GM23338 (cell line): ENCODE measurements at places on chromosomes 4 and X.

DNA sequence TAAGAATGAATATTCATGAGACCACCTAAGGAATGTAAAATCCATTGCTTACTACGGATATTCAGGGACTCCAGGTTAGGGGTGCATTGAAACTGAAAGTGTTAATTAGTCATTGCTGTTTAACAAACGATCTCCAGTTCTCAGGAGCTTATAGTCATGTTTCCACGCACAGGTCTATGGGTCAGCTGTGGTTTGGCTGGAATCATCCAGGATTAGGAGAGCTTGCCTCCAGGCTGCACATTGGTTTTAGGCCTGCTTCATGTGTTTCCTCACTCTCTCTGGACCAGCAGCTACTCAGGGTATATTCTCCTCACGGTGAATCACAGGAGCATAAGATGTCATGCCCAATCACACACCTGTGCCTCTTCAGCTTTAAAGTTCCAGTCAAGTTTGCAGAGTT is 98.9 kb downstream of the ATXN3L start:
- DNase-seq = no peak

GRCh38 chr4:3130826-3131225 is 56.3 kb downstream of the HTT start:
- no peak for DNase-seq

- no peak for DNase-seq
These were observed 7.7 kb upstream of the WDR13 start for GRCh38 chrX:48589482-48590162.

DNA sequence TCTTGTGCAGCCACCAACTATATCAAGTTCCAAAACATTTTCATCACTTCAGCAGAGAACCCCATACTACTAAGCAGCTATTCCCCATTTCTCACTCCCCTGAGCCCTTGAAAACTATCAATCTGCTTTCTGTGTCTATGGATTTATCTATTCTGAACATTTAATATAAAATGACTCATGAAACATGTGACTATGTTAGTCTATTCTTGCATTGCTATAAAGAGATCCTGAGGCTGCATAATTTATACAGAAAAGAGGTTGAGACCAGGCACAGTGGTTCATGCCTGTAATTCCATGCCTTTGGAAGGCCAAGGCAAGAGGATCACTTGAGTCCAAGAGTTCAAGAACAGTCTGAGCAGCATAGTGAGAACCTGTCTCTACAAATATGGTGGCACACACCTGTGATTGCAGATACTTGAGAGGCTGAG is 10.6 kb upstream of the C1QTNF7 start:
- no peak for DNase-seq

DNA sequence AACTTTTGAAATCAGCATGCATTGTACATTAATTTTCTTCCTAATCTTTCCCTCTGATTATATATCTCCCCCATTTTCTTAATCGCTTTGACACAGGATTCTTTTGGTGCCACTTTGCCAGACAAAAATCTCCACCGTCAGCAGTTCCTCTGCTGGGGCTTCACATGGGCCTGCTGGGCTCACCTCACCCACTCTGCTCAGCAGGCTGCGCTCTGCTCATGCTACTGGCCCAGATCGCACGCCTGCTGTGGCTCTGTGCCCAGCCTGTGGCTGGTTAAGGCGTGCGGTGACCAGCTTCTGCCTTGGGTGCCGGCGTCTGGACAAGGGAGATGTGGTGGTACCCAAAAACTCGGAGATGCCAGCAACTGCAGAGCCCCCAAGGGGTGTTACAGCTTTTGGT is 31.1 kb downstream of the UCHL1 start:
- DNase-seq = no peak

DNA sequence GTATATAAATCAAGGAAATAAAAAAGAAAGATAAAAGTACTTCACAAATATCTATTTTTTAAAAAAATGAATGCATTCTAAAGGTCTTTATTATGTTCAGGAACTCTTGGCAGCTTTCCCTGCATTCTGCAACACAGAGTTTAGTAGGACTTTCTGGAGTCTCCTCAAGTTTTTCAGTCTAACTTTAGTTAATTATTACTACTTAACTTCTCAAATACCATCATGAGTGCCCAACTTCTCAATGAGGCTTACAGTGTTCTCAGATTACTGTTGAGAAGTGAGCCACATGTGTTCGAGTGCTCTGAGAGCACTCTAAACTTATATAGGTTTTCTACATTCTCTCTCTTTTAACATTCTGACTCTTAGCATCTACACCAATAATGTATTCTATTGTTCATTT is 1852.9 kb upstream of the PCDH10 start:
- DNase-seq = no peak

GRCh38 chr4:64614276-64614675 is 205.0 kb upstream of the TECRL start:
- peak; percentile 5 for DNase-seq

- DNase-seq = peak; percentile 89
These were observed 71.7 kb upstream of the HGFAC start for GRCh38 chr4:3369781-3370674.

GRCh38 chrX:136259543-136259942 is 8.3 kb upstream of the MAP7D3 start:
- DNase-seq = no peak

DNA sequence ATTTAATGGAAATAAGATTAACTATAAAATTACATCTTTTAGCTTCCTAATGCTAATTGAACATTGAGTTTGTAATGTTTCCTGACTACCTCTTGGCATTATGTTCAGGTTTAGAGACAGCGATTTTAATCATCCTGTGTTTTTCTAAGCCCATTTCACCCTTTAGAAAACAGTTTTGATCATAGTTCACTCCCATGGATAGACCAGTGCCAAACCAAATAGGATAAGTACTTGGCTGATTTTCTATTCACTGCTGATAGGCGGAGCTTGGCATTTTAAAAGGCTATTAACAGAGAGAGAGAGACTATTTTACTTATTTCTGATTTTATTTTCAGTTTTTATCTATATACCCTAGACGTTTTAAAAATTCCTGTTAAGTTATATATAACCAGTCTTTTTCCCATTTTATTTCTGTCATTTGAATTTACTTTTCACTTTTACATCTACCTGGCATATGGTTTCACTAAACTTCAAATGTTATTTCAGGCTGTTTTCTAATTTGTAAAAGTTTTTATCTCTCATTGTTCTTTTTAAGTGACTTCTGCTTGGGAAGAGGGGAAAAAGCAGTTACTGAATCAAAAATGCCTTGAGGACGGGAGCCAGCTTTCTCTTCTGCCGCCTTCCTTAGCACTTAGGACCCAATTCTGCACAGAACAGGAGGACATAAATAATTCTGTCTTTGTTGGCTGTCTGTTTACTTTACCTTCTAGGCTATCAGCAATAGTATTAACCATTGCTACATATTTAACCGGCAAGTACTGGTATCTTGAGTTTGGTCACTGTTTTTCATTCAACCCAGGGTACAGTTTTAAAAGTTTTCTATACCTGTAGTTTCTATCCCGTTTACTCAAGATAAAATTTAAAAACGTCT is 46.4 kb downstream of the SGMS2 start:
- DNase-seq = no peak

- peak; percentile 84 for DNase-seq
These were observed 154.5 kb upstream of the SLC4A4 start for GRCh38 chr4:71184195-71184781.

DNA sequence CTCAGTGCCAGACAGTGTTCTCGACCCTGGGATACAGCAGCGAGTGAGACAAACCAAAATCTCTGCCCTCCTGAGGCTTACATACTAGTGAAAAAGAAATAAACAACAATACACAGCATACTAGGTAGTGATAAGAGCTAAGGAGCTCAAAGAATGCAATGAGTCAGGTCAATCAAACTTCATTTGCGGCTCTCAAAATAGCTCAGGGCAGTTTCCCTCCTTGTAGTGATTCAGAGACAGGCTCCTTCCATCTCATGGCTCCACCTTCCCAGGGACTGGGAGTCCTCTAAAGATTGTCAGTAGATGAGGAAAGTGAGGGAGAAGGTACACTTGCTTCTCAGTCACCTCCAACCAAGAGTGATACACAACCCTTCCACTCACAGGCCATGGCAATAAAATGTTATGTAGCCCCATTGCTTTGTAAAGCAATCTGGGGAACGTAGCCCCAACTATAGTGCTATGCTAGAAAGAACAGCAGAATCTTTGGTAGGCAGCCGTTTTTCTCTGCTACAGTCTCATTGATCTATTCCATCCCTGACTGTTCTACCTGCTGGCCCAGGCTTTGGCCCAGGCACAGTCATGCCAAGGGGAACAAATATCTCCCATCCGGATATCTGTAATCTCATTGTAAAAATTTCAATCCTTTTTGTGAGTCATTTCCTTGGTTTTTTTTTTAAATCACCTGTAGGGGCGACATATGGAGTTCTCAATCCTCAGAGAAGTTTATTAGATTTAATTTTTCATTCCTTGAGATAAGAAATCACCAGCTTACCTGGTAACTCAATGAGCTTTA is 183.1 kb upstream of the S100G start:
- DNase-seq = no peak

GRCh38 chrX:149515954-149516602 is 11.0 kb upstream of the IDS start:
- DNase-seq = no peak

DNA sequence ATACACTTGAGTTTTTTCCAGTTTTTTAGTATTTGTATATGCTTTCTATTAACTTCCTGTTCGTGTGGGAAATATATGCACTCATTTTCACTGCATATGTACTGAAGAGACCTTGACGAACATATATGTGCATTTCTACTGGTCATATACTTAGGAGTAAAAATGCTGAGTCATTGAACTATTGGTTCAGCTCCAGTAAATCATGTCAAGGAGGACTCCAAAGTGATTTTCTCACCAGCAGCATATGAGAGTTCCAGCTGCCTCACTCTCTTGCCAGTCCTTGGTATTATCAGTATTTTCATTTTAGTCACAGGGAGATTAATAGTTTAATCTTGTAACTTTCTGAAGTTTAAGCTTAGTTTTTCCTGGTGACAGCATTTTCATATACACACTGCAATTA is 2750.2 kb downstream of the ARAP2 start:
- DNase-seq = no peak

DNA sequence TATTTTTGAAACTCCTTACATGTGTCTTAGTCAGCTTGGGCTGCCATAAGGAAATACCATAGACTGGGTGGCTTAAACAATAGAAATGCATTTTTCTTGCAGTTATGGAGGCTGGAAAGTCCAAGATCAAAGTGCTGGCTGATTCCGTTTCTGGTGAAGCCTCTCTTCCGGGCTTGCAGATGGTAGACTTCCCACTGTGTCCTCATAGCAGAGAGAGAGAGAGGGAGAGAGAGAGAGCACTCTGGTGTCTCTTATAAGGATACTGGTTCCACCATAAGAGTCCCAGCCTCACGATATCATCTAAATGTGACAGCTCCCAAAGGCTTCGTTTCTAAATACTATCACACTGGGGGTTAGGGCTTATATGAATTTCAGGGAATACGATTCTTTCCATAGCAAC is 39.7 kb downstream of the ENPEP start:
- DNase-seq = no peak

DNA sequence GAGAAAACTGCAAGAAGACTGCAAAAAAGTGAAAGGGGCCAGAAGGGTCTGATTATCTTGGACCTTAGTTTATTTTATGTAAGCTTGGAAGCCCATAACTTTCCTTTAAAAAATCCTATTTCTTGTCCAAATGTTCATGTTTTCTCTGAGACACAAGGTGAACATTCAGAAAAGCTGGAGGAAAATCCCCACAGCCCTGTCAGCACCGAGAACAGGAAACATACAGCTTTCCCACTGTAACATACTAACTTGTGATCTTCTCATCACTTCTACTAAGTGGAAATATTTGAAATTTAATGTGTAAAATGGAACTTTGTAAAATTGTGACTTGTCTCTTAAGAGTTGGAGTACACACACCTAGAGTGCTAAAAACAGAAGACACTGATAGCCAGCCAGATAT is 21.3 kb downstream of the GPR174 start:
- no peak for DNase-seq

DNA sequence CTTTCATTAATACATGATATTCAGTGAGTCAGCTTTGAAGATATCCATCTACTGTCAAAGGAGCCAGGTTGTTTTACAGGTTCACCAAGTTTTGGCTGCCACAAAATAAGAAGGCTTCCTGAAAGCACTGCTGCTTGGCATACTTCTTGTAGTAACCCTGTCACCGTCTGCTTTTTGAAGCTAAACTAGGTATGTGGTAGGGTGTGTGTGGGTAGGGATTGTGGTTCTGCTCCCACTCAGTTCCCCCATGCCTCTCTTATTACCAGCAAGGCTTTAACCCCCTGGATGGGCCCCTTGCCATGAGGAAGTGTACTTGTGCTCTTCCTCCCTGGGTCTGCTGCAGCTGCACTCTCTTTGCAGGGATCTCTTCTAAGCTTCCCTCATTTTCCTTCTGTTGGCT is 191.2 kb downstream of the BANK1 start:
- peak; percentile 11 for DNase-seq

GRCh38 chrX:105191878-105192277 is 28.6 kb downstream of the TEX13A start:
- DNase-seq = peak; percentile 58

DNA sequence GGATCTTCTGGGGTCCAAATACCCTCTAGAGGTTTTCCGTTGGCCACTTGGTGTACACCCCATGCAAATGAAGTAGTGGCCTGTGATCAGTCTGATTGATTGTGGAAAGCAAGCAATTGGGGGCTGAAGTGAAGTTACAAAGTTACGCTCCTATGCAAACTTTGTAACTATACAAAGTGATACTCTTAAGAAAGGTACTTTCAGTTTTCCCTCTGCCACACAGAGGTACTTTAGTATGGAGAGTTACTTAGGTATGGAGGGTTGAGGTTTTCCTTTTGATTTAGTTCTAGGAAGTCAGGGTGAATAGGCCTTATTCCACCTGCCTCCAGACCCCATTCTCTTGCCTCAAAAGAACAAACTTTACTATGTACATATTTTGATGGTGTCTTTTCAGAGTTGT is 28.7 kb downstream of the STAG2 start:
- DNase-seq = no peak

DNA sequence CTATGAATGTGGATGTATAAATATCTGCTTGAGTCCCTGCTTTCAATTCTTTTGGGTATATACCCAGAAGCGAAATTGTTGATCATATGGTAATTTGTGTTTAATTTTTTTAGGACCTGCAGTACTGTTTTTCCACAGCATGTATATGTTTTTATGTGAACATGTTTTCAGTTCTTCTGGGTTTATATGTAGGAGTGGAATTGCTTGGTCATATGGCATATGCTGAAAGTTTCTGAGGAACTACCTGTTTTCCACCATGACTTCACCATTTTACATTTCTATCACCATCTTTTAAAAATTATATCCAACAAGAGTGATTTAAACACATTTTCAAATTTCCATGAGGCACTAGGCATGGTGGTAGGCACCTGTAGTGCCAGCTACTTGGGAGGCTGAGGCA is 8.2 kb downstream of the PPAT start:
- no peak for DNase-seq

GRCh38 chr4:42673082-42673425 is 16.1 kb upstream of the ATP8A1 start:
- no peak for DNase-seq

GRCh38 chr4:53991821-53992220 is 72.6 kb downstream of the CHIC2 start:
- no peak for DNase-seq

DNA sequence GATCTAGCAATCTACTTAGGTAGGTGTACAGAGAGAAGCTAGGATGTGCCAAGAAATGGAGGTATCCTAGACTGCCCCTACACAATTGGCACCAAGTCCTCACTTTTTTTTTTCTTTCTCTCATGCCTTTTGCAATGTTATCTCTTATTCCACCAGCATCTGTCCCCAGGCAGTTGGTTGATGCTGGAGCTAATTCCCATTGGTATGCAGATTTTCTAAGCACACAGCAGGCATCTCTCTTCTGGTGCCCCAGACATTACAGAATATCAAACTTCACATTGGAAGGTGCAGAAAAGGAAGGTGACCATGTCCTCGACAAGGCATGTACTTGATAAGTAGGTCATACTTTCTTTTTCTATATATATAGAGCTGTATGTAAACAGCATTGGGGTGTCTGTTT is 21.6 kb downstream of the LUZP4 start:
- peak; percentile 20 for DNase-seq
